ENCODE measurements at places on chromosomes 6 and 20.

- peak; percentile 23 for DNase-seq
Observed at GRCh38 chr20:36506253-36506652, 35.1 kb upstream of the MYL9 start.

DNA sequence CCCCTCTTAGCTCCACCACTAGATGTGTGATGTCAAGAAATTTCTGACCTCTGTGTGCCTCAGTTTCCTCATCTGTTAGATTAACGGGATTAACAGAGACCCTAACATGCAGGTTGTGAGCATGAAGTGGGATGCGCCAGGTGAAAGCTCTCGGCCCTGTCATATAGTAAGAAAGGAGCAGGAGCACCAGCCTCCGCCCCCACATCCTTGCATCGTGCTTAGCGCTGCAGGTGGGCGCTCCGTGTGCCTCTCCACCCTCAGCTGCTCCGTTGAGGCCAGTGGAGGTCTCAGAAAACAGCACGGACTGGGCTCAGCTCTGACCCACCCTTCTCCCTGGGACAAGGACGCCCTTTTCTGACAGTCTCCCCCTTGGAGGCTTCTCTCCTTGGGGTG is 63.4 kb downstream of the TCP11 start:
- no peak for DNase-seq

DNA sequence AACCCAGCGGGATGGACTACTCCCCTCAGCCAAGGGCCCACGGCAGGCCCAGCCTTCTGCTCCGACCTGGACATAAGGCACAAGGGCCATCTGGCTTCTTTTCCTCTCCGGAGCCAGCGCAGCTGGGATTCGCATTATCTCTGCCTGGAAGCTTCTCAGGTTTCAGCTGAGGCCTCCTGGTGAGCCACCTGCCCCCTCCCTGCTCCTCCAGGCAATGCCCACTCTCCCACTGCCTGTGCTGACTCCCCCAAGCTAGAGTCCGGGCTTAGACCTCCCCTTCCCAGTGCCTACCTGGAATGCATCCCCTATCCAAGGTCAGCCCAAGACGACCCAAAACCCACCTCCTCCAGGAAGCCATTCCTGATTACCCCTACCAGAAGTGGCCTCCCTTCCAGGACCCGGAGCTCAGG is 60.7 kb downstream of the EZR start:
- DNase-seq: no peak

- no peak for DNase-seq
Observed at GRCh38 chr6:108115598-108116058, 41.1 kb upstream of the OSTM1 start.

DNA sequence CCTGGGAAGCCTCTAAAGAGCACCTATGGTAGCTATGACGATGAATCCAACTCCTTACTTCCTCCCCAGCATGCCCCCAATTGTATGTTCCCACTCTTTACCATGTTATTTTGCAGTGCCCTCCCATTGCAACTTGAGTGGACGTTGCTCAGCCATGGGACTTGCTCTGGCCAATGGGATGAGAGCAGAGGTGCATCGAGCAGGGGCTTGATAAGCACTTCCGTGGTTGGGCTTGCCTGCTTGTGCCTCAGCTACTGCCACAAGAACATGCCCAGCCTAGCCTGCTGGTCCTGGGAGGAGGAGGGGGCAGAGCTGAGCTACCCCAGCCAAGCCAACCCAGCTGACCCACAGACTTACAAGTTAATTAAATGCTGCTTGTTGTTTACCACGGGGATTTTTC is 71.1 kb upstream of the CTNNBL1 start:
- no peak for DNase-seq

GRCh38 chr20:43514648-43514999 is 7.1 kb downstream of the L3MBTL1 start:
- no peak for DNase-seq

DNA sequence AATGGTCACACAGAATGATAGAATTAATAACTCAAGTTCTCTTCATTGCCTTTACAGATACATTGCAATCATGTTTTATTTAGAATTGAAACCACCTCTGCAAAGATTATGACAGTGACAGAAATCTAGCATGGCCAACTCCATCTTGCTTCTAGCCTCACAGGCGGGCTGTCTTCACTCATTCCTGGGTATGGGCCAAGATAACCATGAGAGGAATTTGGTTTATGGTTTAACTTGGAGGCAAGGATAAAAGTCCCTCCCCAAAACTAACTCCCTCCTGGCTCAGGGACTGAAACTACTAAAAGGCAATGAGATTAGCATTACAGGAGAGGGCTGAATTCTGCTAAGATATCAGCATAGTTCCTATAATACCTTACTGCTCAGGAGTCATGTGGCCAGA is 95.2 kb upstream of the CST7 start:
- DNase-seq: no peak

- peak; percentile 62 for DNase-seq
Observed at GRCh38 chr6:14743474-14744211, 502.2 kb upstream of the JARID2 start.

DNA sequence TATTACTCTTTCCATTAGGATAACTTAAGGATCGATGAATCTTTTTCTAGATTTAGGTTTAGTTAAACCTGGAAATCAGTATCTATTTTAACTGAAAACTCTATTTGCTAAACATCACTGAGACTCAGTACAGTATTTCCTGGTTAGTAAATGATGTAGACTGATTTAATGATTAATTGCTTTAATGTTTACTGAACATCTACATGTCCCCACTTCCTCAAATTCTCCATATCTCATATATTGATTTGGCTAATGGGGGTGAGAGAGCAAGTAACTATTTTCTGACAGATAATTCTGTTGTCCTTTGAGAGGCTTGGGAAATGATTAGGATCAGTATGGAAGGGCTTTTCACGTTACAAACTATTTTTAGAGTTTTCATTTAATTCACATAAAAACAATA is 10.3 kb downstream of the MKKS start:
- DNase-seq: no peak

DNA sequence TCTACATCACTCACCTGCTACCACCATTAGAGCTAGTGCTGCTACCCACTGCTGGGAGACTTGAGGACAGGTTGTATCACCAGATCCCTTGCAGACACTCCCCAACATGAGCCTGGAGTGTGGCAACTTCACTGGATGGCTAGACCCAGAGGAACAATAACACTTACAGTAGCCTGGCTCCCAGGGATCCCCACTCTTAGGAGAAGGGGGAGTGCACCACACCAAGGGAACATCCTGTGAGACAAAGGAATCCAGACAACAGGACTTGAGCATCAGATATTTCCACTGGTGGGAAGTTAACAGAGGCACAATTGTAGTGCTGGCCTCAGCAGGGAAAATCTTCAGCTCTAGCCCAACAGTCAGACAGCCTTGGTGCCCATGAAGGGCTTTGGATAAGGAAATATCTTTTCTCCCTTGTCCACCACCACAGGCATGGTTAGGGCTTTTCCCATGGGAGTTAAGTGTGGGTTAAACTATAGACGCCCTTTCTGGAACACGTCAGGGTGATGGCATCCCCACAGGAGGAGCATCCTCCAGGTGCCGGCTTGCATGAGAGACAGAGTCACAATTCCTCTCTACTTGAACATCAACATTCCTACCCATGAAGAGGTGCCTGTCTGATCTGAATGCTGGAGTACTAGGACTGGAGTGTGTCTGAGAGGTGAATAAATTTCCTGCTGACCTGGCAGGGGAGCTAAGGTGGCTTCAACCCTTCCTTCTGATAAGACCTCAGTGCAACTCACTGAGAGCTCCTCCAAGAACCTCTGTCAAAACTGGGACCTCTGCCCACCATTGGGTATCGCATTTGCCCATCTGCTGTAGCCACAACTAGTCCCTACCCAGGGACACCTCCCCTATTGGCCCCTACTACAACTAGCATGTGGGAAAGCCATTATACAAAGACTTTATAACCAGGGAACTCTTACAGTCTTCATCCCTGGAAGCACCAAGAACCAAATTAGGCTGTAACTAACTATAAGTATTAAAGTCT is 55.4 kb upstream of the SIRPG start:
- DNase-seq: no peak

GRCh38 chr6:168315596-168315995 is 4.0 kb downstream of the DACT2 start:
- DNase-seq: no peak

DNA sequence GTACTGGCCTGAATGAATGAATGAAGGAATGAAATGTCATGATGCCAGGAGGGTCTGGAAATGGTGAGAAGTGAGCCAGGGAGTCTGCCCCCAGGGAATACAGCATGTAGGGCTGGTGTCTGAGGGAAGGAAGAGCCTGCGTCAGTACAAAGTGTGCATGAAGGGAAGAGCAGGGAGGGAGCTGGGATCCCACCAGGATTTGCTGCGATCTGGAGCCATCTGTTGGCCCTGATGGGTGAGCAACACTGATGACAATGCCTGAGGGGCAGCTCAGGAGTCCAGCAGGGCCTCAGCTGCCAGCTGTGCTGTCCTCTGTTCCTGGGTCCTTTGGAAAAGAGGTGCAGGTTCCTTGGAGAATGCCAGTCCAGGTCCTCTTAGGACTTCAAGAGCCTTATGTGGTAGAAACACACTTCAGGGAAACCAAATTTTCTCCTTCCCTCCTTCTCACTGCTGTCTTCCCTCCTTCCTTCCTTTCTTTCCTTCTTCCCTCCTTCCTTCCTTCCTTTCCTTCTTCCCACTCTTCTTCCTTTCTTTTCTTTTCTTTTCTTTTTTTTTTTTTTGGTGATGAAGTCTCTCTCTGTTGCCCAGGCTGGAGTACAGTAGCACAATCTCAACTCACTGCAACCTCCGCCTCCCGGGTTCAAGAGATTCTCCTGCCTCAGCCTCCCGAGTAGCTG is 11.5 kb downstream of the BPI start:
- DNase-seq: no peak
